ENCODE measurements at places on chromosomes 1 and 21. TPM values are rescaled to one million over a fixed set of nuclear protein-coding genes. Genes with fewer than 3 reads are reported as not detected.

The GPR161 gene
- 16.3 TPM for total RNA-seq

The NBPF10 gene
- total RNA-seq = 1.2 TPM

The FMO4 gene
- total RNA-seq = 30.1 TPM

The KCNE2 gene
- not detected for total RNA-seq

The ZNF697 gene
- total RNA-seq = 0.11 TPM

The ADORA3 gene
- total RNA-seq = 3.6 TPM

The SLC6A17 gene
- 0.11 TPM for total RNA-seq

The KCNH1 gene
- total RNA-seq = not detected

The FMOD gene
- 92.3 TPM for total RNA-seq

DNA sequence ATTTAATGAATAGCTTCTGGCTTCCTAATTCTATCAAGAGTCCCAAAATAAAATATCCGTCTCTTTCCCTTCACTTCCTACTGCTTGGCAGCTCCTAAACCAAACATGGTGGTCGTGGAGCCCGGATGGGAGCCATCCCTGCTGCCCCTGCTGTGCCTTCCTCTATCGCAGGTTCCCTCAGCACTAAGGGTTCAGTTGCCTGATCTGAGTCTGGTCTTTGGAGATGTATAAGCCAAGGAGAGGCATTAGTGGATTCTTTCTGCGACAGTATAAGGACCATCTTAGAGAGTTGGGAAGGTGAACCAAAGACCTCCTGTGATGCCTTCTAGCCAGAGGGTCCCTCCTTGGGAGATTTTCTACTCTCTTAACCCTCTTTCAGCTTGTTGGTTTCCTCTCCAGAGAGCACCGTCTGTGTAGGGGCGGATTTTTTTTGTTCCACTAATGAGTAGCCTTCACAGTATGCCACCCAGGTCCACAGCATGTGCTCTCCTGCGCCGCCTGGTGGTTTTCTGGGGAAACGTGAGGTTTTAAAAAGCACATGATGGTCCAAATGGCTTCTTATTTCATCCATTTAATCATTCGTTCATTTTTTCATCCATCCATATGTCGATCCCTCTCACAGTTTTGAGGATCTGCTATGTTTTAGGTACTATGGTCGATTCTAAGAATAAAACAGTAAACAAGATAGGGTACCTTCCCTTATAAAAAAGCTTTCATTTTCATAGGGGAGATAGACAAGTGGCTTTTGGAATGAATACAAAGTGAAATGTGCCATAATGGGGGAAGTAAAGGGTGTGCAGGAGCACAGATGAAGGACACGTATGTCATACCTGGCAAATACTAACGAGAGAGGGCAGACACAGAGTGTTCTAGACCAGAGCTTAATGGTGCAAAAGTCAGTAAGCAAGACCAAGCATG is 71.0 kb downstream of the NFASC start:
- no peaks in the 10 kb centered on the region for H3K36me3 ChIP-seq
- DNase-seq = peak; percentile 73
- H3K27me3 ChIP-seq = no peaks in the 10 kb centered on the region
- H3K27ac ChIP-seq = no peak overlapping the region
- H3K4me1 ChIP-seq = no peaks in the 10 kb centered on the region
- H3K4me3 ChIP-seq = no peak overlapping the region

DNA sequence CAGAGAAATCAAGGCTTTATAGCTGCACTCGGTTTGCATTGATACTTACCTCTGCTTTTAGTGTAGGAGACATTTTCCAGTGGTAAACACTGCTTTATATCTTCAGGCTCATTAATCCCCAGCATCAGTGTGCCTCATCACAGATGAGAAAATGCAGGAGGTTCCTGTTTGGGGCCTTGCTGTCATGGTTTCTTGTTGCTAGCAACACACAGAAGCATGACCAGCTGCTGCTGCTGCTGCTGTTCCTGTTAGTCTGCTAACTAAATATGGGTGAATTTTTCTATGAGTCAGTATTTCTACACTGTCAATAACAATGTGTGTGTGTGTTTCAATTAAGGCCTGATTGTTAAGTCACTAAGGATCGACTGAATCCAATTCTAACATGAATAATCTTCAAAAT is 85.8 kb upstream of the RGS1 start:
- no peak overlapping the region for H3K4me3 ChIP-seq
- H3K27me3 ChIP-seq = no peaks in the 10 kb centered on the region
- peak; percentile 53 for DNase-seq
- H3K36me3 ChIP-seq = no peaks in the 10 kb centered on the region
- H3K4me1 ChIP-seq = peaks cover 9% of the 10 kb centered on the region

DNA sequence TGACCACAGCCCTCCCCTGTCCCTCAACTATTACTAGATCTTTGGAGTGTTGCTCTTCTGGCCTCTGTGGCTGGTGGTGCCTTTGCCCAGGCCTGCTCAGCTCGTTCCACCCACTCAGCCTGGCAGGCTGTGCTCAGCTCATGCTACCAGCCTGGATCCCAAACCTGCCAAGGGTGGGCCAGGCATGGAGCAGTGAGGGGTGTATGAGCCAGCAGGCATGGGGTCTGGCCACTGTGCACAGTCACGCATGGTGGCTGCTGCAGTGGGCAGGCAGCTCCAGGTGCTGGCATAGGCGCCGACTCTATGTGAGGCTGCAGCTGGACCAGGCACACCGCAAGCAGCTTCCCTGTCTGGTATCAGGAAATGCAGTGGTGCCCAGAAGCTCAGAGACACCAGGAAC is 449.9 kb downstream of the MATN1 start:
- H3K27me3 ChIP-seq = no peaks in the 10 kb centered on the region
- no peaks in the 10 kb centered on the region for H3K36me3 ChIP-seq
- H3K4me1 ChIP-seq = no peaks in the 10 kb centered on the region

DNA sequence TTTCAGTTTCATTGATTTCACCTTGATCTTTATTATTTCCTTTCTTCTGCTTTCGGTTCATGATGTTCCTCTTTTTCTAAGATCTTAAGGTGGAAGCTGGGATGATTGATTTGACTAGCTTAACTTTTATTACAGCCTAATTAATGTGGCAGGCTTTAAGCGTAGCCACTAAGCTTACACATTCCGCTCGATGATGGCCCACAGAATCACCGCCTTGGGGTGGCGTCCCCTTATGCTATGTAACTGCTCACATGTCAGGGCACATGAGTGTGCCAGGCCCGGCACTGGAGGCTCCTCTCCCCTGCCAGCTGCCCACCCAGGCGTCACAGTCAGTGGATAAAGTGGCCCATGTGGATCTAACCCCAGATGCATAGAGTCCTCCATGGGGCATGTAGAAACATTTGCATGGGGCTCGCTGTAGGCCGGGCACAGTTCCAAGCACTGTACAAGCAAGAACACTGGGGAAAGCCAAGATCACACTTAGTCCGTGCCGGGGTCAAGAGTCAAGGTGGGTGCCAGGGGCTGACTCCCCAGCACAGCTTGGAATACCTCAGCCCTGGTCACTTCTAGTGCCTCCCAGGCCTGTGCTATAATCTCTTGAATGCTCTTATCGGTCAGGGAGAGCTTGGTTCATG is 41.7 kb downstream of the PKNOX1 start:
- no peak for DNase-seq
- H3K4me1 ChIP-seq = no peaks in the 10 kb centered on the region
- no peak overlapping the region for H3K4me3 ChIP-seq
- H3K27ac ChIP-seq = no peak overlapping the region
- H3K36me3 ChIP-seq = peaks cover 51% of the 10 kb centered on the region
- H3K27me3 ChIP-seq = no peaks in the 10 kb centered on the region

DNA sequence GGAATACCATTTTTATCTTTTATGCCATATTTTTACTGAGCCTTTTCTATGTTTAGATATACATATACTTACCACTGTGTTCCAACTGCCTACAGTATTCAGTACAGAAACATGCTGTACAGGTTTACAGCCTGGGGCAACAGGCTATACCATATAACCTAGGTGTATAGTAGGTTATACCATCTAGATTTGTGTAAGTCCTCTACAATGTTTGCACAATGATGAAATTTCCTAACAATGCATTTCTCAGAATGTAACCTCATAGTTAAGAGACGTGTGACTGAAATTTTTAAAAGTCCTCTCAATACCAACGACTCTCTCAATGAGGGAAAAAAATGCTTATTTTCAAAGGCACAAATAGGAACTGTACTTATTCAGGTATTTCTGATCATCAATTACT is 21.7 kb downstream of the INTS7 start:
- H3K4me1 ChIP-seq = no peaks in the 10 kb centered on the region
- no peak overlapping the region for H3K4me3 ChIP-seq
- H3K36me3 ChIP-seq = no peaks in the 10 kb centered on the region
- DNase-seq = no peak

GRCh38 chr1:177772386-177772960 is 197.4 kb downstream of the SEC16B start:
- no peaks in the 10 kb centered on the region for H3K4me1 ChIP-seq
- H3K27ac ChIP-seq = no peak overlapping the region

DNA sequence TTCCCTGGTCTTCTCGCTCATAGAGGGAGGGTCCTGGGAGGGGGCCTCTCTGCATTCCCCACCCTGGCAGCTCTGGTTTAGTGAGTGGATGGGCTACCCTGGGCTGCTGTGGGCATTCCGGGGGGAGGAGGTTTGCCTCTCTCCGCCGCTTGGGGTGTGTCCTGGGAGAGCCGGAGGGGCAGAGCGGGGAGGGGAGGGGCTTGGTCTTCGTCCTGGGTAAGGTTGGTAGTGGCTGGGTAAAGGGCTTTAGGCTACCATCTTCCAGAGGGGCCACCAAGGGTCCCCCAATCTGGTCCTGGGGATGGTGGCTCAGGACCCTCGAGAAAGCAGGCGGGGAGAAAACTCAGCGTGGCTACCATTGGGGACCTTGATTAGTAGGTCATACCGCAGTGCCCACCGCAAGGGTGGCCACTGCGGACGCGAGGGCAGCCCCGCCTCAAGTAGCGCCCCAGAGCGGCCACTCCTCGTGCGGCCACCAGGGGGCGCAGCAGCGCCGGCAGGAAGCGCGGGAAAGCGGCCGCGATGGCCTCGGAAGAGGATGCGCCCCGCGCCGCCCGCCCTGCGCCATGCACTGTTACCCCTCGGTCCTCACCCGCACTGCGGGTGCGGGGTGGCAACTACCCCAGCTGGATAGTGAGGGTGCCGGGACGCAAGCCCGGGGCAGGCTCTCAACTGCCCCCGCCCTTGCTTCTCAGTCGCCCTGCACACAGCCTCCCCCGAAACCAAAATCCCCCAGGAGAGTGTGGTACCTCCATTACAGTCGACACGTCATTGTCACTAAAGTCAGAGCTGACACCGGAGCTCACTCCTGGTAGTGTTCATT is 44.1 kb upstream of the SLC25A33 start:
- no peak overlapping the region for H3K4me3 ChIP-seq
- DNase-seq = peak; percentile 67
- no peaks in the 10 kb centered on the region for H3K27me3 ChIP-seq
- H3K36me3 ChIP-seq = no peaks in the 10 kb centered on the region

- no peak overlapping the region for H3K4me3 ChIP-seq
- no peak for DNase-seq
- no peaks in the 10 kb centered on the region for H3K27me3 ChIP-seq
- H3K36me3 ChIP-seq = no peaks in the 10 kb centered on the region
- H3K27ac ChIP-seq = no peak overlapping the region
These were observed 93.8 kb upstream of the PLPPR4 start for GRCh38 chr1:99170516-99170915.

DNA sequence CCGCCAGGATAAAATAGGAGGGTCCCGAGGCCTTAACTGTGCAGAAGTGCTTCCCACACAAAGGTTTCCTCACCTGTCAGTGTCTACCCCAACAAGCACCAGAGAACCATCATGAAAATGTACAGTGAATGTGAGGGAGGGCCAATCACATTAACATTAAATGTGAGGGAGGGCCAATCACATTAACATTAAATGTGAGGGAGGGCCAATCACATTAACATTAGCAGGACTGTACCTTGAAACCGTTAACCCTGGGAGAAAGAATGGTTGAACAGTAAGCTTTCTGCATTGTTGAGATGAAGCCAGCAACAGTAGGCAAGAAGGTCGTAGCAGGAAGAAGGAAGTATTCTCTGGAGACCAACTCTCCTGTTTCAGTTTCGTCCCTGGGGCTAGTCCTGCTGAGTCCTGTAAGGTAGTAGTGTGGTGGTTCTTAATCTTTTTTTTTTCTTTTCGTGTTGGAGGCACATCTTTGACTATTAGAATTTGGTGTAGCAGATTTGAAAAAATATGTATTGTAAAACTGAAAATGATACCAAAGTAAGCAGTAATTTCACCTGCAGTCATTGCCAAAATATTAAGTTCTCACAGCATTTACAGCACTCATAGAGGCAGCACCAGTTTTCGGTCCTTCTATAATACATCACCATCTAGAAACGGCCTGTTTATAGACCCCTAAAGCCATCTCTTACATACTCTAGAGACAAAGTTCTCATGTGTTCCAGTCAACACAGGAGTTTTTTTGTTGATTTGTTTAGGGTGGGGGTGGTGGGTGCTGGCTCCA is 98.6 kb upstream of the PPP2R5A start:
- no peaks in the 10 kb centered on the region for H3K27me3 ChIP-seq
- no peak for DNase-seq
- H3K4me1 ChIP-seq = no peaks in the 10 kb centered on the region
- no peak overlapping the region for H3K4me3 ChIP-seq
- H3K36me3 ChIP-seq = no peaks in the 10 kb centered on the region

- no peaks in the 10 kb centered on the region for H3K27me3 ChIP-seq
- no peaks in the 10 kb centered on the region for H3K4me1 ChIP-seq
- H3K36me3 ChIP-seq = no peaks in the 10 kb centered on the region
- no peak overlapping the region for H3K4me3 ChIP-seq
- no peak overlapping the region for H3K27ac ChIP-seq
These were observed 124.2 kb downstream of the RUNX1 start for GRCh38 chr21:34924771-34925419.

GRCh38 chr1:93707956-93708355 is 26.3 kb upstream of the BCAR3 start:
- H3K27me3 ChIP-seq = no peaks in the 10 kb centered on the region
- no peaks in the 10 kb centered on the region for H3K4me1 ChIP-seq
- no peak for DNase-seq
- H3K36me3 ChIP-seq = no peaks in the 10 kb centered on the region
- H3K27ac ChIP-seq = no peak overlapping the region

GRCh38 chr1:228760979-228761378 is 25.7 kb downstream of the RHOU start:
- no peaks in the 10 kb centered on the region for H3K4me1 ChIP-seq
- H3K27ac ChIP-seq = no peak overlapping the region
- H3K4me3 ChIP-seq = no peak overlapping the region
- peak; percentile 15 for DNase-seq

GRCh38 chr1:51642739-51643142 is 25.8 kb downstream of the OSBPL9 start:
- no peak for DNase-seq
- H3K4me1 ChIP-seq = peaks cover 60% of the 10 kb centered on the region
- H3K27me3 ChIP-seq = no peaks in the 10 kb centered on the region
- H3K4me3 ChIP-seq = no peak overlapping the region

DNA sequence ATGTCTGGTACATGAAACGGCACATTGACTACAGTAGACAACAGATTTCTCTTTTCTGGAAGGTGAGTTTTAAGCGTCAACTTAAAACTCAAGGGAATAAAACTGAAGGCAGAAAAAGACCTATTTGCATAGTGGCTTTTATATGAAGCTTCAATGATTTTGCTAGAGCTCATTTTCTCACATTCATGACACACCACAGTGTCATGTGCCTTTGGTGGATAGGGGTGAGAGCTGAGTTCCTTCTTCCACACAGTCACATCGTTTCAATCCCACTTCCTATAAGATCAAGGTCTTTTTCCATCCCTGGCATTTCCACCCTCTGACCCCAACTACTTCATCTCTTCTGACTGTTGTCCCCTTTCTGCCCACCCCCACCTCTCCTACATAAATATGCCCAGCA is 31.0 kb downstream of the IL12RB2 start:
- no peaks in the 10 kb centered on the region for H3K36me3 ChIP-seq
- no peak overlapping the region for H3K4me3 ChIP-seq
- DNase-seq = no peak
- H3K27me3 ChIP-seq = no peaks in the 10 kb centered on the region
- no peaks in the 10 kb centered on the region for H3K4me1 ChIP-seq
